RPMI7951 (cell line): ENCODE measurements at places on chromosomes 7 and 10. TPM values are rescaled to one million over a fixed set of nuclear protein-coding genes. Genes with fewer than 3 reads are reported as not detected.

FBXW4 gene
- 5.8 and 9.0 TPM in 2 replicates for total RNA-seq

TMEM196 gene
- total RNA-seq, result not detected in 2 replicates

RNF148 gene
- total RNA-seq, result not detected in 2 replicates

- DNase-seq, result no peak
These were observed 10.9 kb upstream of the PFKP start for GRCh38 chr10:3056280-3057037.

ADAM8 gene
- total RNA-seq, result 3.8 and 6.3 TPM in 2 replicates

DNA sequence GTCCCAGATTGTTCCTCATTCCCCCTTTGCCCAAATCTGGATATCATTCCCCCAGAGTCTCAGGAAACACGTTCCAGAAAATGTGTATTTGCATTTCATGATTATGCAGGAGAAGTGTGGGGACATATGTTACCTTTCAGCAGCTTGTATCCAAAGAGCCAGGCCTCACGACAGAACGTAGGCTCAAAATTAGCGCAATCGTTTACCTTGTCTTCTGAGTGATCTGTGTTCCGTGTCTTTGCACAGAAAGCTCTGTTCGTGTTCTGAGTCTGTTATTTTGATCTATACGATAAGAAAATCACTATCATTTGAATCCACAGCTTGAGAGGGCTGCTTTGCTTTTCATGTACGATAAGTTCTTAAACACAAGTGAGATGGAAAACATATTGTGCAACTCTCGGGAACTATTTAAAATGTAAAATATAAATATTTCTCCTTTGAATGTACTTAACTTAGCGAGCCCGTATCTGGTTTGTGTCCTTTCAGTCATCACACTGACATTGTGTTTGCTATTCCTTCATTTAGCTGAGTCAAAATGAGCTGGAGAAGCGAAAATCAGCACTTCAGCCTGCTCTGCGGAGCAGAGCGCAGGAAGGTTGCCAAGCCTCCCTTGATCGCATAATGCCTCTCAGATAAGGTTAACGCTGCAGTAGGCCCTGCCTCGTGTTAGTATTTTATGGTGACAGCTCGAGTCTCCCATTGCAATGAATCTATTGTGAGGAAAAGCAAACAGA lies 80.2 kb upstream of the CACNB2 start:
- DNase-seq, result no peak

GRCh38 chr10:21638681-21639080 lies 104.6 kb downstream of the MLLT10 start:
- DNase-seq, result no peak

GRCh38 chr7:98011996-98012395 lies 22.0 kb upstream of the OCM2 start:
- DNase-seq, result no peak

- peak; percentile 16 for DNase-seq
These were observed 17.1 kb upstream of the ZNF800 start for GRCh38 chr7:127409629-127410028.

DNA sequence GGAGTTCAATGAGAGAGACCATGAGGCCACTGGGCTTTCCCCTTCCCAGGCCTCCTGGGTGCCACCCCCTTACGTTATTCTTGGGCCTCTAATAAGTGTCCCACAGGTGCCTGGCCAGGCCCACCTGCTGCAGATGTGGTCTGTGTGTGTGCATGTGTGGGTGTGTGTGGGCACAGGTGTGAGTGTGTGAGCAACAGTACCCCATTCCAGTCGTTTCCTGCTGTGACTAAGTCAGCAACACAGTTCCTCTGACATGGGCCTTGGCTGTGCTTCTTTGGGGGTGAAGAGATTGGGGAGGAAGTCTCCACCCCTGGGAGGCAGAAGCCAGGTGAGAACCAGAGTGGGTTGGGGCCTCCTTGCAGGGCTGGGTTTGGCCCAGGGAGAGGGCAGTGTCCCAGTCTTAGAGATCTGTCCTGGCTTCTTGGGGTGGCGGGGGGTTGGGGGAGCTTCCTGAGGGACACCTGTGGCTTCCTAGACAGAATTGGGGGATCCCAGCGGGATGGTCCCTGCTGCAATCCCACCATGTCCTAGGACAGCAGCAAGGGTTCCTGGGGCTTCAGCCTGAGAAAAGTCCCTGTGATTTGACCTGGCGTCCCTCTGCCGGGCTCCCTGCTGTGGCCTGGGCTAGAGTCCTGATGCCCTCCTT lies 4.1 kb upstream of the PILRB start:
- DNase-seq, result no peak

GAD2 gene
- not detected in 2 replicates for total RNA-seq

DNA sequence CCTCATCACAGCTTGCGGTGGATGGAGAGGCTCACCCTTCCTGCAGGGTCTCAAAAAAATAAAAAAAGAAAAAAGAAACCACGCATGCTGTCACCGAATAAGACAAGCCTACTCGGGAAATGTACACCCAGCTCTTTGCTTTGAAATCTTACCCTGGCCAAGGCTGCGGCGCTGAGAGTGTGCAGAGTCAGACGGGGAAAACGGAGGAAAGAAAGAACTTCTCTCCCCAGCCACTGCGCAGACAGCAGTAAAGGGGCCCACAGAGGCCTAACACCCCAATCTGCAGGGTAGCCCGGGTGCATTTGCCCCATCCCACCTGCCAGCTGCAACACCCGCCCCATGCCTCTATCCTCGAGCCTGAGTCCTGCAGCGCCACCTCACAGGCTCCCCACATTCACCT lies 14.8 kb downstream of the SLIT1 start:
- DNase-seq, result no peak

DNA sequence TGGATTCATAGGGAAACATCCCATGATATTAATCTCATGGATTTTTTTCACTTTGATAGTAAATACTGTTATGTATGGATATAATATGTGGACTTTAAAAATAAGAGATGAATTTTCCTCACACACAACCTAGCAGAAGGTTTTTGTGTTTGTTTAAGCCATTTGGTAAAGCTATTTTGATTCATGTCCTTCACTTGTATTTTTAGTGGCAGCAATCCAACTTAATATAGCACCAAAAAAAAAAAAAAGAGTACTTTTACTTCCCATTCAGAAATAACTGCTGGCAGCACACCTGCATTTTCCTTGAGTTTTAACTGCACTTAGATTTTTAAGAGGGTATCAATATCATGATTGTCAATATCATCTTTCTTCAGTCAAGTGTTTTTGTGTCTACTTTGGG lies 60.0 kb downstream of the MCMBP start:
- DNase-seq, result no peak

DNA sequence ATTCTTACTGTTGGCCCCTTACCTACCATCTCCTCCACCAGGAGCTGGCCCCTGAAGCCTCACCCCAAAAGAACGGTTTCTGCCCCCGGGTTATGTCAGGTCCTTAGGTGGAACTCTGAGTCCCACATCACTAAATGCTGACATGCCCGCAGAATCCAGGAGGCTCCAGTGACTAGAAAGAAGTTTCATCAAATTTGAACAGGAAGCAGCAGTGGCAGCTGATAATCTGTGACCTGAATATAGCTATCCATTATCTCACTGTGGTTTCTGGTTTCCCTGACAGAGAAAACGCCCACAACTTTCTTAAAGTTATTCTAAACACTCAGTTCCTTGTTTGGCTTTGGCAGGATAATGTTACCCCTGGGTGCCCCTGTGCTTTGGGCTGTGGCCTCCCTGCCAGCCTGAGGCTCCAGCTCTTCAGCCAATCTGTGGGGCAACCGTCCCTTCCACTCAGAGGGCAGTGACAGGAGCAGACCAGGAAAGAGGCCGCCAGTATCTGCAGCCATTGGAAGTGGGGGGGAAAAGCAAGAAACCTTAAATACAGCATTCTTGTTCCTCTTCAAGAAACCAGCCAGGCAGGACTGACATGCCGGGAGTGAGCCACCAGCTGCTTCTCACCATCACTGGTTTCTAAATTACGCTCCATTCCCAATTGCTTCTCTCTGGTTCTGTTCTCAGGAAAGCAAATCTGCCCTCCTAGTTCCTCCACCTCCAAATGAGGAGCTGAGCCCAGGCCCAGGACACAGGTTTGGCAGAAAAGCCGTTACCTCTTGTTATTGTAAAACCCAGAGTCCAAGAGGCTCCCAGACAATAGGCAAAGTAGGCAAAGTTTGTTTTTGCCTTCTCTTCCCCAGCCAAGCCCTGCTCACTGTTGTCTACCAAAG lies 41.2 kb upstream of the VCL start:
- peak; percentile 84 for DNase-seq

GRCh38 chr10:97230146-97230545 lies 44.4 kb upstream of the SLIT1 start:
- DNase-seq, result no peak

SCIN gene
- not detected in 2 replicates for total RNA-seq

BEND7 gene
- total RNA-seq, result 0.10 and 0.48 TPM in 2 replicates

GRCh38 chr7:103094102-103094501 lies 19.2 kb downstream of the ARMC10 start:
- no peak for DNase-seq

MYH16 gene
- total RNA-seq, result 1.1 and 1.2 TPM in 2 replicates
